ENCODE measurements at places on chromosomes 1 and 21.

DNA sequence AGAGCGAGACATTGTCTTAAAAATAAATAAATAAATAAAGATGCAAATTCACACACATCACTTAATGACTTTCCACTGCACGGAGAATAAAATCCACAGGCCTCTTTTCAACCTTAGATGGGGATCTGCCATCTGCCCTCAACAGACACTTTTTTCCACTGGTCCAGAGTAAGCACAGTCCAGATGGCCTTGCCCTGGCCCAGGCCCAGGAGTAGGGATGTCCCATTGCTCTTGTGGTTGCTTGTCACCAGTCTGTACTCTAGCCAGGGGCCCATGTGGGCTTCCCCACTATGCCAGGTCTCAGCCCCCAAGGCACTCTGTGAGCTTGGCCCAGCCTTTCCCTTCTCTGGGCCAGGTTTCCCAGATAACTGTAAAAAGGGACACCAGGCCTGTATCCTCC is 17.4 kb downstream of the PLOD1 start:
- no peak for DNase-seq

DNA sequence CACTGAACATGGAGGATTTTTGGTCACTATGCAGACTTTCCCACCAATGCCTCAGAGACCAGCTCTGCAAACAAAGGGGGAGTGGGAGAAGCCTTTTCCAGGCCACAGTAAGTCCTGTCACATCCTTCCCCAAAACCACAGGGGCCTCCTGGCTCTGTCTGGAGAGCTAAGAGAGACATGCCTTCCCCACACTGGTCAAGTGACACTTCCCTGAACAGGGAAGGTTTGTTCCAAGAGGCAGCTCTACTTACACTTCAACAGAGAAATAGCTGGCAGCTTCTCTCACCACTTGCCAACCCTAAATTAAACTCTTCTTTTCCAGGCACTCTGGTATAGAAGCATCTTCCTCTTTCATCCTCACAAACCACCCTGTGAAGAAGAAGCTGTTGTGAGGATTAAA is 39.7 kb downstream of the EDN2 start:
- no peak for DNase-seq

- no peak for DNase-seq
These were observed 14.7 kb upstream of the IL24 start for GRCh38 chr1:206882555-206882954.

DNA sequence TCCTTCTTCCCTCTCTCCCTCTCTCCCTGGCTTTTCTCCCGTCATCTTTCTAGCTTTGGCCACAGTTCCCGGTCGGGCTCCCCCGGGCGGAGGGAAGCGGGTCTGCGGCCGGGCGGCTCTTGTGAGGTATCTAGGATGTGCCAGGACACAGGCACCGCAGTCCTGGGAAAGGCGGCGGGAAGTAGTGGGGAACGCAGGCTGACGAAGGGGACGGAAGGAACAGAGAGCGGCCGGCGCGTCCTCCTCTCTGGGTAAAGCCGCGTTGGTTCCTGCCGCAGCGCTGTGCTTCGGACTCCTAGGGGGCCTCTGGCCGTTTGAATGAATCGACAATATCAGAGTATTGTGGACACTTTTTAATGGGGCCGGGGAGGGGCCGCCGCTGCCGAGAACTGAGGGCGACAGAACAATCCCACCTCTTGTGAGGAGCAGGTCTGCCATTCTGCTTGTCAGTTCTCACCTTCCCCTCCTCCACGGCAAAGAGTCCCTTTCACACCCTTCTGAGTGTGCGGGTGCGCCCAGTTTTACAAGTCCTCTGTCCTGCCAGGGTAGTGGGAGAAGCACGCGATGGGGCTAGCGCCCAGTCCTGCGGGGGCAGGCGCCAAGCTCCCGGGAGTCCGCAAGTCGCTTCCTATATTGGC is 1.2 kb upstream of the LHX9 start:
- DNase-seq = no peak

DNA sequence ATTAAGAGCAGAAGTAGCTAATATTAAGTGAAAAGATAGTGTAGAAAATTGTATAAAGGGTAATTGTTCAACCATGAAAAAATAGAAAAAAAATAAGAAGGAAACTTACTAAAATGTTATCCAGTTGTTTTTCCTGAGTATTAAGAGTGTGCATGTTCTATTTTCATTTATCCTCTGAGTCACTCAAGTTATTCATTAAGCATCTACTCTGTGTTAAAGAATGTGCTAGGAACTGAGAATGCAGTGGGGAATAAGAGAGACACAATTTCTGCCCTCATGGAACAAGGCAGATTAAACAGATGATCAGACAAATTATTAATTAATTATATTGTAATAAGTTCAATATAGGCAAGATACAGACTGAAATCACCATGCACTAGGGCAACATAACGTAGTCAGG is 10.8 kb upstream of the PIGK start:
- DNase-seq = no peak

- DNase-seq = no peak
These were observed 52.3 kb upstream of the MRPS6 start for GRCh38 chr21:34020983-34021553.

GRCh38 chr1:21298981-21299391 is 8.7 kb upstream of the ECE1 start:
- no peak for DNase-seq

DNA sequence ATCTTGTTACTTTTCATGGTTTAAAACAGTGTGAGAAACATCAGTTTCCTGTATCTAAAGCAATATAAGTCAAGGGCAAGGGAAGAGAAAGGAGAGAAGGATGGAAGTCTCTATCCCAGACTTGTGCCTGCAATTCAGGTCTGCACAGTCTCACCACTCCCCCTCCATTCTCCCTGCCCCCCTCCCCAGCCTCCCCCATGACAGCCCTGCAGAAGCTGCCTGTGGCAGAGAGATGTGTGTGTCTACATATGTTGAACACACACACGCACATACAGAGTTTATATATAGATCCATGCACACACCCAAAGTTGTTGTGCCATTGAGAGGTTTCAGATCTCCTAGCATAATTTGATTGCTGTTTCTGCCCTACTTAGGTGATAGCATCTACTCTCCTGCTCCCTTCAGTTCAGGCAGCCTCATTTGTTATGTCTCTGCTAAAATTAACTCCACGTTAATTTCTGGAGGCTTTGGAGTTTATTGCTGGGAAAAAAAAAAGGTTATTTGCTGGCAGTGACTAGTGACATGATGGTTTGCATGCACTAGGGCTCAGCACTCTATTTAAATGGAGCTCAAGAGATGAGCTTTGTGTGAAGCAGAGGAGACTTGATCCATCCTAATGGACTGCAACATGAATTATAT is 124.9 kb upstream of the SMYD2 start:
- DNase-seq = no peak

GRCh38 chr1:113058941-113059706 is 13.9 kb upstream of the LRIG2 start:
- no peak for DNase-seq

DNA sequence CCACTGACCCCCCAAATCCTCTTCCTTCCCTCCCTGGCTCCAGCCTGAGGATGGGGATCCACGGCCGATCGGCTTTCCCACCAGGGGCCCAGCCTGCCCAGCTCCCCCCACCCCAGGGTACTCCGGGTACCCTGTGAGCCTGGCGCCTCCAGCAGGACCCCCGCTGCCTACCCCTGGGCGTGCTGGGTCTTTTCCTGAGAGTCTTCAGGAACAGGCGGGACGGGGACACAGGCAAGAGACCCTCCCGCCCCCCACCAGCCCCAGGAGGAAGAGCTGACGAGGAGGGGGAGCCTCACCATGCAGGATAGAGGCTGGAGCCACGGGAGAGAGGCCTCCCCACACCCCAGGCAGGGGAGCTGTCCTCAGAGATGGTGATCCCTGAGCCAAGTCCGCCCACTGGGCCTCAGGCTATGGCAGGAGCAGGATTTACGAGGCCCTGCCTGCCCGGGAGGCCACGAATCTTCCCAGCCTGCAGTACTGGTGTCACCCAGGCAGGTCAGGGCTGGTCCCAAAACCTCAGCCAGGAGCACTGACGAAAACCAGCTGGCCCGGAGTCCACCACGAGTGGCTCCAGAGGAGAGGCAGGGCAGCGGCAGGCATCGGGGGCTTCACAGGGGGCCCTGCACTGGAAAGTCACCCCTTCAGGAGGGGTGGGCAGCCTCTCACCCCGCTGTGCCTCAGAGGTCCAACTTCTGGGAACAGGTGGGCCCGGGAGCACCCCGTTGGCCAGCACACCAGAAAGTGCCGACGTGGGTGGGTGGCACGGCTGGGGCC is 58.0 kb downstream of the MEGF6 start:
- DNase-seq = no peak

- no peak for DNase-seq
These were observed 18.6 kb downstream of the NADK start for GRCh38 chr1:1759456-1760344.

GRCh38 chr1:8223526-8223925 is 94.4 kb upstream of the SLC45A1 start:
- DNase-seq = no peak

DNA sequence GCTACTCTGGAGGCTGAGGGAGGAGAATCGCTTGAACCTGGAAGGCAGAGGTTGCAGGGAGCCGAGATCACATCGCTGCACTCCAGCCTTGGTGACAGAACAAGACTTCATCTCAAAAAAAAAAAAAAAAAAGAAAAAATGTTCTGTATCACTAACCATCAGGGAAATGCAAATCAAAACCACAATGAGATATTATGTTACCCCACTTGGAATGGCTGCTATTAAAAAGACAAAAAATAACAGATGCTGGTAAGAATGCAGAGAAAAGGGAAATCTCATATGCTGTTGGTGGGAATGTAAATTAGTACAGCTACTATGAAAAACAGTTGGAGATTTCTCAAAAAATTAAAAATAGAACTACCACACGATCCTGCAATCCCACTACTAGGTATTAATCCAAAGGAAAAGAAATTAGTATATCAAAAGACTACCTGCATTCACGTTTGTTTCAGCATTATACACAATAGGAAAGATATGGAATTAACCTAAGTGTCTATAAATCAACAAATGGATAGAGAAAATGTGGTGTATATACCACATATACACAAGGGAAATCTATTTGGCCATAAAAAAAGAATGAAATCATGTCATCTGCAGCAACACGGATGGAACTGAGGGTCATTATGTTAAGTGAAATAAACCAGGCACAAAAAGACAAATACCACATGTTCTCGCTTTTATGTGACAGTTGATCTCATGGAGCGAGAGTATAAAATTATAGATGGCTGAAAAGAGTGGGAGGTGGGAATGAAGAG is 62.6 kb downstream of the ABL2 start:
- DNase-seq = no peak

GRCh38 chr1:11790101-11790879 is 15.5 kb downstream of the MTHFR start:
- no peak for DNase-seq

DNA sequence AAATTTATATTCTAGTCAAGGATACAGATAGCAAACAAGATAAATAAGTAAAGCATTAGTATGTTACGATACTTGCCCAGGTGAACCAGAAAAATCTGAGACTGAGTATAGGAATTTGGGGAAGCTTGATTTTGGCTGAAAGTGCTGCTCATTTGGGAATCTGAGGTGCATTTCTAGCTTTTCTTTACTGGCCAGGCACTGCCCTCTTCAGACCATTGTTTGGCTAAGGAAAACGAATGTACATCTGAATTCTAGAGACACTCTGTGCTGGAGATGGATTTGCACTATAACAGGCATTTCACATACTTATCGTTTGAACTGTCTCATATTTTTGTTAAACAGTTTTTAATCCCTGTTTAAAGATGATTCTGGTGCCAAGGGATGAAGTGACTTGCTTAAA is 23.4 kb downstream of the ARID1A start:
- DNase-seq = no peak

GRCh38 chr1:171965777-171966176 is 124.5 kb downstream of the DNM3 start:
- DNase-seq = no peak

GRCh38 chr21:45470773-45471524 is 66.0 kb downstream of the COL18A1 start:
- DNase-seq = no peak

GRCh38 chr1:18357622-18358230 is 123.0 kb upstream of the KLHDC7A start:
- no peak for DNase-seq

DNA sequence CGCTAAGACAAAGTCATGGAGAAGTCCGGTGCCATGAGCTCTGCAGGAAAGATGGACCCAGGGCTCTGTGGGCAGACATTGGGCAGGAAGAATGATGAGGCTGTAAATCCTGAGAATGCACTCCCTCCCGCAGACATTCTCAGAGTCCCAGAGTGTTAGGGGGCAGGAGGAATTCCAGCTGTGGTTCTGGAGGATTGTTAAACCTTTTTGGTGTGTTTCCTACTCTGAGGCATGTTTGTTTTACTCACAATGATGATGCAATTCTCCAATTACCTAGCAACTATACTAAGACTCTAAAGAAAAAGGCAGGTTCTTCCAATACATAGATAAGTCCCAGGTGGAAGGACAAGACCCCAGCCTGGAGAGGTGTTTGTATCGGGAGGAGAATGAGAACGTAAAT is 2.8 kb upstream of the CAPN9 start:
- no peak for DNase-seq

DNA sequence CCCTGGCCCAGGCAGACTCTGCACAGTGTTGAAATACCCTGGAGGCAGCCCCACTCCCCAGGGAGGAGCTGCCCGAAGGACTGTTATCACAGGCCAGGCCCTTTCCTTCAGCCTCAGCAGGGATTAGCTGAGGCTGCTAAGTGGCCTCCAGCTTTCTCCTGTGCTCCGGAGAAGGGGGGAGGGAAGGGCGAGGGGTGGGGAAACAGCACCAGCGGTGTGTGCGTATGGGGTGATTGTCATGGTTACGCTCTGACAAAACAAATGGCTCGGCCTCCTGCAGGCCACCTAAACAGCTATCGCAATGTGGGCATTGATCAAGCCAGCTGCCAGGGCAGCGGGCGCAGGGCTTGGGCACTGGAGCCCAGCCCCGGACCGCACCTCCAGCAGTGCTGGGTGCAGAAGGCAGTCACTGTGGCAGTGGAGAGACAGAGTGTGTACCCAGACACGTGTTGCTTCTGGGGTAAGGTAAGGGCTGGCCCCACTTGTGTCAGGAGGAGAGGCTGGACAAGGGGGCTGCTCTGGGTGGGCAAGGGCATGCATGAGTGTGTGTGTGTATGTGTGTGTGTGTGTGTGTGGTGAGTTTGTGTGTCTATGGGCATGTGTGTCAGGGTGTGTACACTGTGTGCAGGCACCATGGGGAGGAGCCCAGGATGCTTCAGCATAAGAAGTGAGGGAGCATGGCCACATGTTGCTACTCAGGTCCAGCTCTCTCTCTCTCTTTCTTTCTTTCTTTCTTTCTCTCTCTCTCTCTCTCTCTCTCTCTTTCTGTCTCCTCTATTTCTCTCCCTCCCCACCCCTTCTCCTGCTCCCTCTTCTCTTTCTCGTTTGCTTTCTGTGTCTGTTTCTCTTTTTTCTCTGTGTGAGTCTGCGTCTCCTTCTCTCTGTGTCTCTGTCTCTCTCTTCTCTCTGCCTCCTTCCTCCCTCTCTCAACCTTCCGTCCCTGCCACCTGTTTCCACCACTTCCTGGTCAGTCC is at the start of gene VWA5B1:
Gene VWA5B1 (plus strand): TSS at position 252 of the 974 bp plus-strand sequence. CDS start 19,727 bp downstream, outside the sequence.
- DNase-seq = no peak

Data from DND-41 (cell line).